Stimulated activated CD8-positive, alpha-beta memory T cell treated with anti-CD3 and anti-CD28 coated beads, Interleukin-12 subunit alpha, Interleukin-12 subunit beta, amount 100 ng/mL, for 1 hour (primary cell): ENCODE measurements at places on chromosomes 3 and 15.

- DNase-seq = no peak
Measured at GRCh38 chr3:183506674-183507320, 48.7 kb downstream of the KLHL6 start.

- DNase-seq = no peak
Measured at GRCh38 chr3:119723022-119723421, 20.2 kb downstream of the CFAP91 start.

GRCh38 chr15:82051664-82052063 lies 5.8 kb upstream of the MEX3B start:
- DNase-seq = no peak

DNA sequence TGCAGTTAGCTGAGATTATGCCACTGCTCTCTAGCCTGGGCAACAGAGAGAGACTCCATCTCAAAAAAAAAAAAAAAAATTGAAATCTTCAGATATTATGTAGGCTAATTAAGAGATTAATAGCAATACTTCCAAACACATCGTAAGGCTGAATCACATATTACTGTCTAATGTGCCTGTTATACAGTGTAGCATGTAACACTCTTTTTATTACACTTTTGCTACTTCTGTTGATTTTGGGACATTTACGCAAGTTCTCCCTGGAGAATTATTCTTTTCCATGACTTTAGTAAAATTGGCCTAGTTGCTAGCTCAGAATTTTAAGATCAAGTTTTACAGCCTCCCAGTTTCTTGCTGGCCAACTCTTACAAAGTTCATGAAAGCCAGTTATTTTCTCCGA lies 605.2 kb downstream of the NAALADL2 start:
- no peak for DNase-seq

DNA sequence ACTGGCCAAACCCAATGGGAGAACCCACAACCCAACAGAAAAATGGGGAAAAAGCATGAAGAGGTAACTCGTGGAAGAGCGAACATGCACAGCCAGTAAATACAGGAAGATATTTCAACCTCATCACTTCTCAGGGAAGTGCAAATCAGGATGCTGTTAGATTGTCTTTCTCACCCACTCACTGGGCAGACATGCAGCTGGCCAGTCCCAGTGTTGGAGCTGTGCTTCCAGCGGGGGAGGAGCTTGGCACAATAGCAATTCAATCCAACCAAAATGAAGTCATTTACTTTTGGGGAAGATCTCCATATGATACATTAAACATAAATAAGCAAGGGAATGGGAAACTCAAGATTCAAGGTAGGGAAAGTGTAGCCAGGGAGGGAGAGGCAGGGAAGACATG lies 12.1 kb downstream of the WNT7A start:
- DNase-seq = no peak

DNA sequence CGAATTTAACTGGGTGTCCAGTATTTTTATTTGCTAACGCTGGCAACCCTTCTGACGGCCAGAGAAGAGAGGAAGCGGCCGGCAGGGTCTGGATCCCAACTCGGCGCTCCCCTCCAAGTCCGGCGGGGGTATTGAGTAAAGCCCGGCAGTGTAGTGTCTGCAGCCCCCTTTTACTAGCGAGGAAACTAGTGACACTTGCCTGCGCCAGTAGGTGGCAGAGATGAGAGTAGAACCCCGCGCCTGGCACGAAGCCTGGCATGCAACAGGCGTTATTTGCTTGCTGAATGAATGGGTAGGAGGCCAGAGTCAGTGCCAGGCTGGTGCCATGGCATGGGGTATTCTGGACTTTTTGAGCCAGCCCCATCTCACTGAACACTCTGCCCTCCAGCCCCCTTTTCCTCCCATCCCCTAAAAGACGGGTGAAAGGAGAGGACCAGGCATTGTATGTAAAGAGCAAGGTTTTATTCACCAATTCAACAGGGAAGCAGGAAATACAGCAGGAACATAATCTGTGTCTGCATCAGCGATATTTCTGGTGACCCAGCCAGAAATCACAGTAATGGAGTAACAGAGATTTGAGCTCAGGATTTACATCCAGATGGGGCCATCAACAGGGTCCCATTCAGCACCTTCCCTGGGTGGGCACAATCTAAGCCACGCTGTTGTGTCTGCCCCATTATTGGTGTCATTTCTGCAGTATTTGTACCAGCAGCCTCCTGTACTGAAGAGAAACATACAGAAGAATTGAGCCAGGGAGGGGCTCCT lies 788 bp upstream of the WDR73 start:
- DNase-seq = peak; percentile 66

- DNase-seq = no peak
Measured at GRCh38 chr15:72784456-72784876, 908 bp upstream of the ADPGK start.

DNA sequence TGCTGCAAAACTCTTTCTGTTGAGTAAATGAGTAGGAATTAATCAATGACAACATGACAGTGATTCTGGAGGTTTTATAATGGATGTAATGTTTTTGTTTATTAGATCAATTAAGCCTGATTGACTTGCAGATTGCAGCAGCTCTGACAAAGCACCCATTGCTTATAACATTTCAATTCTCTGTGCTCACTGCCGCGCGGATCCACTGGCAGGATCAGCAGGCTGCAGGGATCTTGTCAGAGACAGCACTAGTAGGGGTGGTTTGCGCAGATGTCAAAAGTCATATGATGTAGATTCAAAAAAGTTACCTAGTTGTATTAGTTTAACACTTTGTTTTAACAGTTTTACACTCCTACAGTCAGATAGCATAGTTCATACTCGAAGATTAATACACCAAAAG lies 93.4 kb downstream of the MBNL1 start:
- no peak for DNase-seq

DNA sequence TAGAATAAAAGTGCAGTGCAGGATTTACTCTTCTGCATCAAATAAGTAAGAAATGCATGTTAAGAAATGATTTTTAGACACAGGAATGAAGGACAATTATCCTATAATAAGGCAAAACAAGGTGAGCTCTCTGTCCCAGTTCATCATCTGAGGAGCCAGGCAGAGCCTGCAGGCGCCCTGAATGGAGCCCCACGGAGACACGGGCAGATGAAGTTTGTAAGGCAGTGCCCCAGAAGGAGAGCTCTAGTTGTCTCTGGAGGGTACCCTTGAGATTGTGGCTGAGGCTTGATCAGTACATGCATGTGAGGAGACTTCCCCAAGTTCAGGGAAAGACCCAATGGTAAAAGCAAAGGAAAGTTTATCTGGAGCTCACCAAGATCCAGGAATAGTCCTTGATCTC lies 50.3 kb downstream of the ATP10A start:
- DNase-seq = no peak

GRCh38 chr15:84142888-84143337 lies 92.7 kb upstream of the GOLGA6L4 start:
- DNase-seq = peak; percentile 50

GRCh38 chr15:82849556-82850512 lies 40.4 kb downstream of the WHAMM start:
- DNase-seq = peak; percentile 15

GRCh38 chr15:66099950-66100671 lies 153.4 kb downstream of the MEGF11 start:
- DNase-seq = no peak

GRCh38 chr3:38731522-38731921 lies 82.0 kb upstream of the SCN5A start:
- DNase-seq = no peak

GRCh38 chr3:104903064-104903463 lies 463.6 kb upstream of the ALCAM start:
- no peak for DNase-seq

- DNase-seq = no peak
Measured at GRCh38 chr3:188037965-188038581, 115.9 kb upstream of the LPP start.

- no peak for DNase-seq
Measured at GRCh38 chr3:30914696-30915095, 20.2 kb upstream of the GADL1 start.

DNA sequence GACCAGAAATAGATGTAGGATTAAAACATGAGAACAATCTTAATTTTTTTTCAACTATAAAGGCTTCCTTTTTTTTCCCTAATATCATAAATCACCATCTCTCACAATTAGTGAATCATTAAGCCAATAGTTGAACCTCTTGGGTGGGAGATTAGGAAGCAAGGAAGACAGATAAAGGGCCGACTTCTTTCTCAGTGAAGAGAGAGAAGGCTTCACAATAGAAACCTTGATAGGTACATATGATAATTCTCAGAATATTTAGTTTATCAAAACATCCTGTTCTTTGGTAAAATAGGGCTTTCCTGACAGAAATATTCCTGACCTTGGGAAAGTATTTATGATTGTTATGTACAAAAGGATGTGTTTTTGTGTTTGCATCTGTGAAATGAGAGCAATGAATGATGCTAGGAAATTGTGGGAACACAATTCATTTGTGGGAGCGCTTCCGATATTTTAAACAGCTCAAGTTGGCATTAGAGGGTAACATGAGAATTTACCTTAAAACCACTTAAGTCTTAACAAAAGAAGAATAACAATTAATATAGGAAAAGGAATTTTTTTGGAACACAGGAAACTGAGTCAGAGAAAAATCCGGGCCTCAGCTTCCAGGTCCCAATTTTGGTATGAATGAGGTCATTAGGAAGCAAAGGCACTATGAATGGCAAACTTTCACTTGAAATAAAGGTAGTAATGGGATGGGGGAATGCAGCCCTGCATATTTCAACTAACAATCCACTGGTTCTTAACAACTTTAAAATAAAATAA lies 263.2 kb upstream of the TGFBR2 start:
- DNase-seq = no peak

GRCh38 chr3:112043621-112044201 lies 9.2 kb downstream of the TMPRSS7 start:
- peak; percentile 28 for DNase-seq

GRCh38 chr3:155076888-155077287 lies 3.2 kb upstream of the MME start:
- DNase-seq = no peak
